ENCODE measurements at places on chromosomes 12 and 14.

DNA sequence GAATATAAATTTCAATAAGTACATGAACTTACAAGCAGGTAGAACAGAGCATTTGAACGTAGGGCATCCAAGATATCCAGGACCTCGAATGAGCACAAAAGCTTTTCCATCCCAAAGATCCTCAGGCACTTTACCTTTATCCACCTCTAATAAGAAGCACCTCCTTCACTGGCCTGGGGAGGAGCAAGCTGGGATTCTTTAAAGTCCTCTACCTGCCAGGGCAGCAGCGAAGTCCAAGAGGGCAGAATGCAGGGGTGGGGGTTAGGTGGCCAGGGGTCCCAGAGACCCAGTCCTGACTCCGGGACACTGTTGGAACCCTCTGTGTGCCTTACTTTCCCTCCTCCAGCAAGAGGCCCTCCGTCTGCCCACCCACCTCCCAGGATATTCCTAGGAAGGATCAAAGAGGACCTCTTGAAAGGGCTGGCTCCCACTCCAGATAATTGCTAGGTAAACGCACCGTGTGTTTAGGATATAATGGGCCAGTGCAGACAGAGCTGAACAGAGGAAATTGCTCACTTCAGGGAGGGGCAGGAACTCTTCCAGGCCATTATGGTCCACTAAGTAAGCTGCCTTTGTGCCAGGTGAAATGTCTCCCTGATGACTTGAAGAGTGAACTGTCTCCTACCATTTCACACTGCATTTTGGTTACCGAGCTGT lies 68.1 kb downstream of the TTC9 start:
- peak; percentile 90 for DNase-seq

GRCh38 chr12:110157539-110157938 lies 33.4 kb downstream of the IFT81 start:
- DNase-seq = no peak

- DNase-seq = no peak
These were observed 172.9 kb upstream of the LRIG3 start for GRCh38 chr12:59093073-59093772.

DNA sequence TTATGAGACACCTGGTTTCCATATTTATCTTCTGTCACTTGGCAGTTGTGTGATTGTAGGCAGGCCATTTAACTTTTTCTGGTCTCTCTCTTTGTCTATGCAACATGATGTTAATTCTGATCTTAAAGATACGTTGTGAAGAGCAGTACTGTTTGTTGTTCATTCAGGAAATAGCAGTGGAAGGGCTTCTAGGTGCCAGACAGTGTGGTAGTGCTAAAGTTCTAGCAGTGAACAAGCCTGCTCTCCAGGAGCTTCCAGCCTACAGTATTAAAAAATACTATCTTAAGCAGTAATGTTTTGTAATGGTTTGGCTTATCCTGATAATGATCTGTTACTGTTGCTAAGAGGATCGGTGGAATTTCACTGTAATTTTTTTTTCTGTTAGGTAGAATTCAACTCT lies 15.2 kb downstream of the NAA30 start:
- no peak for DNase-seq

DNA sequence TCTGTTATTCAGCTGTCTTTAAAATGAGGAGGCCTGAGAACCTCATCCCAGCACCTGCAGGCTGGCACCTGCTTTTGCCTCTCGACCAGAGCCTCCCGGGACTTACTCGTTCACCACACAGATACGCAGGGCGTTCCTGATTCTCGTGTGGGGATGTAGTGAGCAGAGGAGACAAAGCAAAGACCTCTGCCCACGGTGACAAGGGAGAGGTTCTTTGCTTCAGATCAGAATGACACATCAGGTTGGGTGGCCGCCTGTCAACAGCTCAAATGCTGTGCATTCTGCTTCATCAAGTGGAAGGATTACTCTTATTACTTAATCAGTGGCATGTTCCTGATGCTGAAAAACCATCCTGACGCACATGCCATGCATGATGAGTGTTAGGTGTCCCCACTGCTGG lies 24.4 kb downstream of the DEGS2 start:
- DNase-seq = no peak

- no peak for DNase-seq
These were observed 60.0 kb upstream of the DIO3 start for GRCh38 chr14:101501341-101501740.

DNA sequence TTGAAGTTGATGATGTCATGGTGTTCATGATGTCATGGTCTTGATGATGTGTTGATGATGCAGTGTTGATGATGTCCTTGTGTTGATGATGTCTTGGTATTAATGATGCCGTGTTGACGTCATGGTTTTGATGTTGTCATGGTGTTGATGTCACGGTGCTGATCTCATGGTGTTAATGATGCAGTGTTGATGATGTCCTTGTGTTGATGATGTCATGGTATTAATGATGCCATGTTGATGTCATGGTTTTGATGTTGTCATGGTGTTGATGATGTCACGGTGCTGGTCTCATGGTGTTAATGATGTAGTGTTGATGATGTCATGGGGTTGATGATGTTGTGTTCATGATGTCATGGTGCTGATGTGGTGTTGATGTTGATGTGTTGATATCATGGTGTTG lies 48.0 kb upstream of the RIMBP2 start:
- peak; percentile 12 for DNase-seq

GRCh38 chr14:95300002-95300696 lies 19.6 kb downstream of the CLMN start:
- peak; percentile 61 for DNase-seq

GRCh38 chr12:1457901-1458300 lies 136.5 kb downstream of the FBXL14 start:
- no peak for DNase-seq

GRCh38 chr14:31229638-31230572 lies 22.3 kb upstream of the HECTD1 start:
- DNase-seq = peak; percentile 24

- DNase-seq = no peak
These were observed 309.2 kb downstream of the SLC16A7 start for GRCh38 chr12:59904874-59905521.

DNA sequence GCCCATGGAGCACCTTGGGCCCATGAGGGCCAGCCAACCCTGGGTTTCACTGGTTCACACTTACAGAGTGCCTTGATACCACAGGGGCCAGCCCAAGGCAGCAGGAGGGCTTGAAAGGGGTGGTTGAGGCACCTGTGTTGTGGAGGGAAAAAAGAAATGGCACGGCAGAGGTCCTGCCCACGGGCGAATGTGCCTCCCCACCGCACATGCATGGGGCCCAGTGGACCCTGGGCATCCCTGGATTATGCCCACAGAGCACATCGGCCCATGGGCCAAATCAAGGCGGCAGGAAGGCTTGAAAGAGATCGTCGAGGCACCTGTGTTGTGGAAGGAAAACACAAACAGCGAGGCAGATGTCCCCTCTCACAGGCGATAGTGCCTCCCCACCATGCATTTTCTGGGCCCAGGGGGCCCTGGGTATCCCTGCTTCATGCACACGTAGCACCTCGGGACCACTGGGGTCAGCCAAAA lies 378.1 kb downstream of the ALG10 start:
- no peak for DNase-seq

GRCh38 chr12:82687021-82688011 lies 610 bp downstream of the TMTC2 start:
- peak; percentile 70 for DNase-seq

GRCh38 chr14:21043387-21043973 lies 1.3 kb downstream of the RNASE7 start:
- no peak for DNase-seq

DNA sequence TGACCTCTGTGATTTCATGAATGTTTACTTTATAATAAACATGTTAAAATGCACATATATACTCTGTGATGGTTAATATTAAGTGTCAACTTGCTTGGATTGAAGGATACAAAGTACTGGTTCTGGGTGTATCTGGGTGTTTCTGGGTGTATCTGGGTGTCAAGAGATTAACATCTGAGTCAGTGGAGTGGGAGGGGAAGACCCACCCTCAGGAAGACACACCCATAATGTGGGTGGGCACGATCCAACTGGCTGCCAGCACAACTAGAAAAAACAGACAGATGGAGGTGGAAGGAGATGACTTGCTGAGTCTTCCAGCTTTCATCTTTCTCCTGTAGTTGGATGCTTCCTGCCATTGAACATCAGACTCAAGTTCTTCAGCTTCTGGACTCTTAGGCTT lies 11.9 kb downstream of the NUP37 start:
- no peak for DNase-seq

GRCh38 chr12:96248136-96248931 lies 54.2 kb downstream of the ELK3 start:
- DNase-seq = no peak

DNA sequence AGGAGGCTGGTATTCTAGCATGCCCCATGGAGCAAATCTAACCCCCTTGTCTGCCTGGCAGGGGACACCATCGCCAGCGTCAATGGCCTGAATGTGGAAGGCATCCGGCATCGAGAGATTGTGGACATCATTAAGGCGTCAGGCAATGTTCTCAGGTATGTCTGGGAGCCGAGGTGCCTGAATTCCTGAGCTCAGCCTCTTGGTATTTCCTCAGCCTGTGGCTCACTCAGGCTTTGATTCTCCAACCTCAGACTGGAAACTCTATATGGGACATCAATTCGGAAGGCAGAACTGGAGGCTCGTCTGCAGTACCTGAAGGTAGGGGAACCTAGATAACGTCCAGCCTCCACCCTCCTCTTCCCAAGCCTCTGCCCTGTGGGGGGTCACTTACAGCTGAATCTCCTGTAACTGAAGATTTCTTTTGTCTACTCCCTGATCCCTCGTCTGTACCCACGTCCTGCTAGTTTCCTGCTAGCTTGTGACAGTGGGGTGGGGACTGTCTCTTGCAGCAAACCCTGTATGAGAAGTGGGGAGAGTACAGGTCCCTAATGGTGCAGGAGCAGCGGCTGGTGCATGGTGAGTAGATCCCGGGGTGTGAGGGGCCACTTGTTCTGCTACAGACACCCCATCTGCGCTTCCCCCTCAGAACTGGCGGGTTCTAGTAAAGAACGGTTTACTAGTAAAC lies 7.0 kb downstream of the TAMALIN start:
- DNase-seq = no peak

- DNase-seq = no peak
These were observed 118.0 kb downstream of the TRHDE start for GRCh38 chr12:72390146-72390545.

DNA sequence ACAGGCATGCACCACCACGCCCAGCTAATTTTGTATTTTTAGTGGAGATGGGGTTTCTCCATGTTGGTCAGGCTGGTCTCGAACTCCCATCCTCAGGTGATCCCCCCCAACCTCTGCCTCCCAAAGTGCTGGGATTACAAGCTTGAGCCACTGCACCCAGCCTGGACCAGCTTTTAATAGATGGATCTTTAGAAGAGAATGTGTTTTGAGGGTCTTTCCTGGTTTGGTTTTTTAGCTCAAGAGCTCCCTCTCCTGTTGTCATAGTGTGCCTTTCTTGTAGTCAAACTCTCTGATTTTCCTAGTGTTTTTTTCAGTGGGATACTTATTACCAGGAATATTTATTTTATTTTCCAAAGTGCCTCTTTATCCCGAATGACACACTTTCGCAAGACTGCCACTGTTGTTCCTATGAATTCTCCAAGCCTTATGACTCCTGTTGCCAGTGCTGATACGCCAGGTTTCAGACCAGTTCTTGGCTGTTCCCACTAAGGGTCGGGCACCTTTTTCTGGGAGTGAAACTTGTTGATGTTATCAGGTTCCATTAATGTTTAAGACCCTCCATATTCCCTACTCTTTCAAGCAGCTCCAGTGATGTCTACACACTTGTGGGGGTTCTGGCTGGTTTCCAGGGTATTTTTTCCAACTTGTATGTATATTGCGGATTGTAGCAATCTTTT lies 31.5 kb upstream of the LIMA1 start:
- no peak for DNase-seq

- no peak for DNase-seq
These were observed 555.9 kb downstream of the BCL11B start for GRCh38 chr14:98716133-98716532.

- DNase-seq = peak; percentile 70
These were observed 108.5 kb downstream of the NRXN3 start for GRCh38 chr14:78278464-78279250.

- DNase-seq = peak; percentile 29
These were observed at the start of gene SLC8A3 for GRCh38 chr14:70188659-70189455. TSS of gene SLC8A3 (minus strand) at chr14:70188951. CDS start at chr14:70168422, 20,529 bp downstream.

GRCh38 chr14:69317102-69317755 lies 57.3 kb downstream of the GALNT16 start:
- DNase-seq = no peak

DNA sequence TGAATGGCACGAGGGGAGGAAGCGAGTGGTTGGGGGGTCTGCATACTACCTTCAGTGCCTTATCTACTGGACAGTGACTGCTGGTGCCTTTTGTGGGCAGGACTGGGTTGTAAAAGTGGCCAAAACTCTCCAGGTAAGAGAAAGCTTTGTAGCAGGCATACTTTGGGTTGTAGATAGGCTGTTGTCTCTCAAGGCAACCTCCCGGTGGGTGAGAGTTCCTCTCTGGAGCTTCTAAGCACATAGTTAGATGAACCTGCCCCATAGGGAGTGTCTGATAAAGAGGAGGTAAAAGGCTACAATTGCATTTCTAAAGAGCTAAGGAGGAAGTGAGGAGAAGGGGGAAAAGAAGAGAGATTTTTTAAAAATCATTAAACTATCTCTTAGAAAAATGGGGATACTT lies 4.2 kb upstream of the DAD1 start:
- DNase-seq = no peak

DNA sequence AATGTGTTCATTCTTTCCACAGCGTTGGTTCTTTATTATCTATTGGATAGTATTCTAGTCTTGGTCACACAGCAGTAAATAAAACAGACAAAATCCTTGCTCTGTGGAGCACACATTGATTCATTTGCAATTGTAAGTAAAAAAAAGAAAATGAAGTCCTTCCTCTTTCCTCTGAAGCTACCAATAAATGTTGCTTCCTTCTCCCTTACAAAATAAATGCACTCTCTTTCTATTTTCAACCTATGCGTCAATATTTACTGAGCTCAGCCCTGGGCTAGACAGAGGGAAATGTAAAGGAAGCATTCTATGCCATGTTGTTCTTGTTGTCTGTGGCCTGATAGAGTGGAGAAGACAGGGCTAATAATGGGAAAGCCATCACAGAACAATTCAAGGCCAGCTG lies 2.9 kb downstream of the ABHD12B start:
- peak; percentile 21 for DNase-seq

GRCh38 chr14:38105106-38105702 lies 102.5 kb upstream of the SSTR1 start:
- no peak for DNase-seq

GRCh38 chr12:49014547-49014946 lies 4.0 kb downstream of the PRKAG1 start:
- no peak for DNase-seq

GRCh38 chr12:93448796-93449195 lies 7.0 kb upstream of the UBE2N start:
- no peak for DNase-seq

All from NCI-H345 (cell line).